ENCODE measurements at places on chromosomes 1 and 21. TPM values are rescaled to one million over a fixed set of nuclear protein-coding genes. Genes with fewer than 3 reads are reported as not detected.

OR2M3 gene
- total RNA-seq, result not detected

TCHH gene
- under 0.01 TPM for total RNA-seq

CAPN2 gene
- total RNA-seq, result 353 TPM

ASCL5 gene
- under 0.01 TPM for total RNA-seq

Data from bronchial epithelial cell (primary cell).